ENCODE measurements at places on chromosomes 12 and 14.

DNA sequence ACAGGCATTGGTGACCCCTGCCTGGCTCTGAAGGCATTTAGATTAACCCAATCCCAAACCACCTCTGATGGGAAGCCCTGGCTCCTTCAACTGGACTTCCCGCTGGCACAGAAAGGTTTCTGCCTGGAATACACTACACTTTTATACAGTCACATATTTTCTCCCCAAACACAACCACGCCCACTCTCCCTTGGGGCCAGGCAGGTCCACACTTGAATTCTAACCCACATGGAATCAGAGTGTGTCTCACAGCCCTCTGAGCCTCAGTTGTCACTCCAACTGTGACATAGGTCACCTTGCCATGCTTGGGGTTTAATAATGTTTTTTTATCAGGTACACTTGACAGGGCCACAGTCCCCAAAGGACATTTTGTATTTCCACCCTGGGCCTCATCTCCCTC lies 368.6 kb downstream of the BCL11B start:
- DNase-seq = no peak

GRCh38 chr14:55761651-55762050 lies 181.6 kb downstream of the KTN1 start:
- DNase-seq = no peak

DNA sequence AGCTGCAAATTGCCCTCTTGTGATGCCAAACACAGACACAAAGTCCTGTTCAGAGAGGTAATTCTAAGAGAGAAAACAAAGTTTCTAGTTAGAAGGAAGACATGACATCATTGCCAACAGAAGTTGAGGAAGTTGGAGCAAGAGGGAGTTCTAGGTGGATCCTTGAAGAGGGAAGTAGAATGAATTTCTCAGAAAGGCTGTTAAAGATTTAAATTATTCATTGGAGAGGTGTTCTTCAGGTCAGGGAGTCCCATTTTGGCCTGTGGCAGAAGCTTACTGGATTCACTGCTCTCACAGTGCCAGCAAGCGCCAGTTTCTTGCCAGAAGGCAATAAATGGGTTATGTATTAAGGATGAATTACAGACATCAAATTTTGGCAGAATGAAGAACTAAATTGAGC lies 15.3 kb downstream of the TSFM start:
- DNase-seq = no peak

DNA sequence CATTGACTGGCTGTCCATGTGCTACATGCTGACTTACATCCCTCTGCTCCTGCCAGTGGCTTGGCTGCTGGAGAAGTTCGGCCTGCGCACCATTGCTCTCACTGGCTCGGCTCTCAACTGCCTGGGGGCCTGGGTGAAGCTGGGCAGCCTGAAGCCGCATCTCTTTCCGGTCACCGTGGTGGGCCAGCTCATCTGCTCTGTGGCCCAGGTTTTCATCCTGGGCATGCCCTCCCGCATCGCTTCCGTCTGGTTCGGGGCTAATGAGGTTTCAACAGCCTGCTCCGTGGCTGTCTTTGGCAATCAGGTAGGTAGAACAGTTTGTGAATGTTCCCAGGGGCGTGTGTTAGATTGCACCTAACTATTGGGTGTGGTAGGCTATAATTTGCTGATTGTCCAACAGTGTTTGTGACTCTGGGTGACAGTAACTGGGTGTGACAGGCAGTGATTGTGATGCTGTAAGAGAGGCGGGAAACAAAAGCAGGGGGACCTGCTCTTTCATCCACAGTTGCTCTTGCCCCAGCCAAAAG lies 981 bp downstream of the FLVCR2 start:
- DNase-seq = no peak

- no peak for DNase-seq
Measured at GRCh38 chr12:41528874-41529273, 340.8 kb downstream of the PDZRN4 start.

DNA sequence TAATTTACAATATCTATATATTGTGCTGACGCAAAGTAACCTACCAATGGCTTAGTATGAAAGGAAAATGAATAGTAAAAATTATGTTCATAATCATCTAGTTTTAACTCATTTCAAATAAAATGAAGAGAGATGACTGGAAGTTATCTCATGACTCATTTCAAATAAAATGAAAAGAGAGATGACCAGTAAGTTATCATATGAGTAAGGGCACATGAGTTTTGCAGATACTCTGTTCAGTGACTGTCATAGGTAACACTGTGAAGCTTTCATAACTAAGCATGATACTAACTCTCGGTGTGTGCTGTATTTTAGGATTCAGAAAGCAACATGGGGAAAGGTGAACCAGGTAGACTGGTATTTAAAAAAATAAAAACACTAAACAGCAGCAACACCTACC lies 364.5 kb upstream of the DIO2 start:
- no peak for DNase-seq

- DNase-seq = no peak
Measured at GRCh38 chr14:90061685-90062126, at the start of gene KCNK13. Gene KCNK13, plus strand, starts transcription at chr14:90061994. Its CDS starts 212 bp downstream, at chr14:90062206.

Data from fibroblast of the conjunctiva (primary cell).